Activated effector memory CD4-positive, alpha-beta T cell treated with Interleukin-2 at 50 U/mL for 16 hours (primary cell): ENCODE measurements at places on chromosomes 3 and 15.

GRCh38 chr3:195809796-195810454 lies 1.8 kb downstream of the MUC4 start:
- no peak for DNase-seq

GRCh38 chr3:8937064-8938020 lies 25.9 kb downstream of the RAD18 start:
- no peak for DNase-seq

- DNase-seq: peak; percentile 64
Measured at GRCh38 chr3:48661501-48662144, 1.1 kb downstream of the CELSR3 start.

DNA sequence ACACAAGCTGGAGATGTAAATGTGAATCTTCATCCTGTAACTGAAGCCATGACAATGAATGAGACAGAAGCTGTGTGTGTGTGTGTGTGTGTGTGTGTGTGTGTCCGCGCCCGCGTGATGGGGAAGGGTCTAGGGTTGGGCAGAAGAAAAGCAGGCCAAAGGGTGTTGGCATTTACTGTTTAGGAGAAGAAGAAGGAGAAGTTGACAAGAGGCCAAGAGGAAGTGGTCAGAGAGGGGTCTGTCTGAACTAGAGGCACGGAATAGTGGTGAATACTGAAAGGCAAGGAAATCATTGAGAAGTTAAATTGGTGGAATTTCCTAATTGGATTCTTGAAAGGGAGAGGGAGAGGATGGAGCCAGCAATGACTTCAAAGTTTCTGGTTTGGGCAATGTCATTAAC lies 5.6 kb upstream of the NCEH1 start:
- no peak for DNase-seq

DNA sequence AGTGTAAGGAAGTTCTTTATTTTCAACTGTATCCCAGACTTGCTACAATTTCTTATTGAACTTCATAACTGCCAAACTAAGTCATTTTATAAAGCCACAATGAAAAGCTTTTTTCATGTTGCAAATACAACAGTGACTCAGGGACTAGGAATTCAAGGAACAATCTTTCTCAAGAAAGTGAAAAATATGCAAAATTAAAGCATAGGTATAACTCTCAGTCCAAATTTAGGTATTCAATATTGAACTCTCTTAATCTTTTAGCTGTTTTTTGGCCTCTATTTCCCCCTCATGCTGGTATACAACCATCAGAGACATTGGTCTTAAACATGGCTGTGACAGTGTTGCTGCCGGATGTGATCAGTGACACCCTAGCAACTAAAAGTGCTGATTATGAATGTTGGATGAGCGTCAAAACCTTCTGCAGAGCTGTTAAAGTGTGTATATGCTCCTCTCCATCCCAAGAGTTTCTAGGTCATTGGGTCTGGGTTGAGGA lies 476.9 kb downstream of the ZNF385D start:
- no peak for DNase-seq

DNA sequence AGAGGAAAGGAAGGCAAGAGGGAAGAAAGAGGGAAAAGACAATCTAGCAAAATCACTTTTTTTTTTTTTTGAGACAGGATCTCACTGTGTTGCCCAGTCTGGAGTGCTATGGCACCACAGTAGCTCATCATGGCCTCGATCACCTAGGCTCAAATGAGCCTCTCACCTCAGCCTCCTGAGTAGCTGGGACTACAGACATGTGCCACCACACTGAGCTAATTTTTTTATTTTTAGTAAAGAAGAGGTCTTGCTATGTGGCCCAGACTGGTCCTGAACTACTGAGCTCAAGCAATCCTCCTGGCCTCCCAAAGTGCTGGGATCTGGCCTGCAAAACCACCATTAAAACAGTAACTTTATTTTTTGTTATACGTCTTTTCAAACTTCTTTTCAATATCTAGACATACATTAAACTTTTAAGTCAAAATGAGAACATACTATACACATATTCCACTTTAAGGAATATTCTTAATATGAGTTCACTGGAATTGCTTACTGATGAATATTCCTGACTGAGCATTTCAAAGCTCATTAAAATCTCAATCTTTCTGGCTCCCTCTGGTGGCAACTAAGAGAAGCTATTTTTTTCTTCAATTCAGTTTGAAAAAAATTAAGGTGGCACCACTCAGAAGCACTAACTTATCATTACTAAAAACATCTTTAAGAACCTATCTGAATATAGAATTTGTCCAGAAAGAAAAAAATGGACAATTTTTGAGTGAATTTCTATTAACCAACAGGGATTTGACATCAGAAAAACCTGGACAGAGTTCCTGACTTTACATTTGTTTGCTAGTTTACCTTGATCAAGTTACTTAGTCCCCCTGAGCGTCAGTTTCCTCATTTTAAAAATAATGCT lies 40.9 kb downstream of the UACA start:
- no peak for DNase-seq
